ENCODE measurements at places on chromosomes 3 and 15.

GRCh38 chr3:18559331-18559842 lies 134.2 kb upstream of the SATB1 start:
- DNase-seq: peak; percentile 0

DNA sequence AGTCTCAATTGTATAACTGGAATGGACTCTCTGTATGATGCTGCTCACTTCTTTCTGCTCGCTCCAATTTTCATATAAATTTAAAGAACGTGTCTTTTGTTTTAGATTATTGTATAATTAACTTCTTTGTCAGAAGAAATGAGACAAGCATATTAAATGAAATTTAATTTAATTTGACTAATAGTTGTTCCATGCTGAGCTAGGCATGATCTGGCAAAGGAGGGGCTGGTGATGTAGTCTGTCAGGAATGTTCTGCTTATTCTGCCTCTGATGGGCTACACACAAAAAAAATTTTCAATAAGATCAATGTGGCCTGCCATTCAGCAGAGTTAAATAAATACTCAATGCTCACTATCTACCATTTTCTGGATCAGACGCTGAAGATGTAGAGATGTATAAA lies 208.4 kb upstream of the CD96 start:
- DNase-seq: peak; percentile 22

DNA sequence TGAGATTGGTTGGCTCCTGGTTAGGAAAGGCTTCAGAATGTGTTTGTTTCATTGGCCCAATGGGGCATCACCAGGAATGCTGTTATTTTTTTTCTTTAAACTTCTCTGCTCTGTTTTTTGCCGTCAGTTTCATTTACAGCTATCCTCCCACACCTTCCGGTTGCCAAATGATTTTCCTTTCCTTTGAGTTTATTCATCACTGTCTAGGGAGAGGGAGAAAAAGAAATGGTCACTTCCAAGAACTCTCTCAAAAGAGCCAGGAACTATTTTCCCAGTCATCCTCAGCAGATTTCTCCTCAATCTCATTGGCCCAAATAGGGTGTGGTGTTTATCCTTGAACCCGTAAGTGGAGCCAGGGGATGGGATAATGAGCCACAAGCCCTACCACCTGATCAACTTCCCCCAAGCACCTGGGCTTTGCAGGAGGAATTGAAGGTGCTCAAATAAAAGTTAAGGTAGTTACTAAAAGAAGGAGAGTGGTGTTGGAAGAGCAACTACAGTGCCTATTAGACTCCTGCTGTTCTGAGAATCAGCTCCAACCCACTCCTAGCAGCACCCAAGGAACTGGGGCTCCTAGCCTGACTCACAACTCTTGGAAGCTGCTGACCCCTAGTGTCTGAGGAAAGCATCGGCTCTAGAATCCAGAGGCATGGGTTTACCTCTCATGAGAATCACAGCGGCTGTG lies 183.8 kb upstream of the IL12A start:
- peak; percentile 82 for DNase-seq

GRCh38 chr3:168029705-168030104 lies 66.0 kb downstream of the GOLIM4 start:
- DNase-seq: no peak

- DNase-seq: peak; percentile 59
These were observed 257.6 kb upstream of the STT3B start for GRCh38 chr3:31275038-31275572.

DNA sequence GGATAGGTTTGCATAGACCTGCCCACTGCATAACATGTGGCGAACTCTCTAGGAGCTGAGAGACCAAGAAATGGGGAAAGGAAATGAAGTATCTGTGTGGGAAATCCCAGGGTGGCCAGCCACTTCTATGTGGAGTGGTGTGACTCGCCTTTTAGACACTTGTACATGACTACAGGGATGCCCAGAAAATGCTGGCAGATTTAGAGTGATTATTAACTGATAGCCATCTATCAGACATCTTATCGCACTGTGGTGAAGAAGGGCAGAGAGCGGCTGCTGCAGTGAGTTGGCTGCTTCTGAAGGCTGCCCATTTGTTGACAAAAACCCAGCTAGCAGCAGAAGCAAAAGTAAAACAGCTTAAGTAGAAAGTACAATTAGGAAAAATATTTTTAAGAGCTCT lies 18.1 kb upstream of the STAC start:
- no peak for DNase-seq

- DNase-seq: no peak
These were observed 146.8 kb downstream of the ROBO2 start for GRCh38 chr3:77186728-77187127.

GRCh38 chr3:123008840-123009239 lies 18.7 kb downstream of the SEMA5B start:
- DNase-seq: no peak

DNA sequence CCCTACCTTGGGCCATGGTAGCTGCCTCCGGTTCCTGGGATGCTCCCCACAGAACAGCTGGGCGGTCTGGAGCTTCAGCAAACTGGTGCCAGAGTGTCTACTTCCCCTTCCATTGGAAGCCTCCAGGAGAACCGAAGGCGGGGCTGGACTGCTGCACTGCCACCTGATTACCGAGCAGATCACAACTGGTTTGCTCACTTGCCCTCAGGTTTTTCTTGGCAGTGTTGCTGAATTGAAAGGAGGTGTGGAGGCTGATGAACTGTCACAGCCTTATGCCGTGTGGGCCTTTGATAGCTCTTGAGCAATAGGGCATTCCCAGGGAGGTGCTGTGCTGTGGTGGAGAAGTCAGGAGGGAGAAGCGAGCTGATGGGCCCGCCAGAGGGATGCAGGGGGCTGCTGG lies at the start of gene TGM5:
TSS of gene TGM5 (minus strand) at position 95 of the 400 bp plus-strand sequence. CDS start at position 16, 79 bp downstream.
- no peak for DNase-seq

- DNase-seq: peak; percentile 32
These were observed 196.0 kb upstream of the TOPAZ1 start for GRCh38 chr3:44045476-44046275.

DNA sequence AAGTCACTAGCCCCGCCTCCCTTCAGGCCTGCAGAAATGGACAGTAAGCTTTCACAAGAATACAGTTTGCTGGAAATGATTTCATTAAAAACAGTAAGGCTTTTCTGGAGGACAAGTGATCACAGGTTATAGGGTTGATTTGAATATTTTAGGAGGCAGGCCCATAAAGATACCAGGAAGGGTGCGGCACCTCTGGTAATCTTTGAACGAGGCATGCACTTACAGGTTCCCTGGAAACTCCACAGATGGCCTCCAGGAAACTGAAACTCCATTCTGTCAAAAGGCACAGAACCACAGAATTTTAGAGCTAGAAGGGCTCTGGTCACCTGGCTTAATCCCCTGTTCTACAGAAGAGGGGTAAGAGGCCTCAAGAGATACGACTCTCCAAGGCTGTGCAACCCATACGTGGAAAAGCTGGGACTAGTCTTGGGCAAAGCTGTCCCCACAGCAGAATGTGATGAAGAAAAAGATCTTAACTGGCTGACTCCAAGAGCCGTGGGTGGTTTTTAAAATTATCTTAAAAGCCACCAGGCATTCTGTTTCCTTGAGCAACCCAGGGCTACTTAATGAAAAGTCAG lies 1.2 kb downstream of the STARD5 start:
- no peak for DNase-seq

- no peak for DNase-seq
These were observed 196.3 kb downstream of the DTWD1 start for GRCh38 chr15:49817100-49817499.

DNA sequence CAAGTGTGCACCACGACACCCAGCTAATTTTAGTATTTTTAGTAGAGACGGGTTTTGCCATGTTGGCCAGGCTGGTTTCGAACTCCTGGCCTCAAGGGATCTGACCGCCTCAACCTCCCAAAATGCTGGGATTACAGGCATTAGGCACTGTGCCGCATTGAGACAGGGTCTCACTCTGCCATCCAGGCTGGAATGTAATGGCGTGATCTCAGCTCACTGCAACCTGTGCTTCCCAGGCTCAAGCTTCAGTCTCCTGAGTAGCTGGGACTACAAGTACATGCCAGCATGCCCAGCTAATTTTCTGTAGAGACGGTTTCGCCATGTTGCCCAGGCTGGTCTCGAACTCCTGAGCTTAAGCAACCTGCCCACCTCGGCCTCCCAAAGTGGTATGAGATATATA lies 51.6 kb downstream of the ACAD9 start:
- DNase-seq: no peak

GRCh38 chr3:126022741-126023359 lies 53.9 kb downstream of the ROPN1B start:
- no peak for DNase-seq

- no peak for DNase-seq
These were observed 41.6 kb upstream of the STRIT1 start for GRCh38 chr3:155334914-155335723.

- DNase-seq: no peak
These were observed 27.0 kb upstream of the TFG start for GRCh38 chr3:100682056-100682853.

GRCh38 chr15:100753503-100753902 lies 126.1 kb upstream of the ALDH1A3 start:
- DNase-seq: no peak

GRCh38 chr3:123861081-123861836 lies 22.9 kb downstream of the MYLK start:
- no peak for DNase-seq

GRCh38 chr3:189944285-189945145 lies 176.2 kb downstream of the P3H2 start:
- DNase-seq: no peak

DNA sequence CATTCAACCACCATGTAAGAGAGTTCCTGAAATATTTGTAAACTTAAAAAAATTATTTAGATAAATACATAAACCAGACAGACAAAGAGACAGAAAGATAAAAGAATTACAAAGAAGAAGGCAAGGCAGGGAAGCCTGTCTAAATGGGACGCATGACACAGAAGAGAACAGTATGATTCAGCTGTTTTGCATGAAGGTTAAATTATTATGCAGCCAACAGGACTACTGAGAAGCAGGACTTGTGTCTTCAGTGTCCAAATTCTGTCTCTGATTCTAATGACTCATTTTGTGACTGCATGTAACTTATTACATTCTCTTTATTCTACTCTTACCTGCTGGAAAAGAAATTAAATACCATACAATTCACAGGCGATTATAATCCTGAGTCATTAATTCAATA lies 340.4 kb upstream of the KCNMB2 start:
- DNase-seq: peak; percentile 71

GRCh38 chr3:134075568-134075825 lies 45.8 kb upstream of the SLCO2A1 start:
- no peak for DNase-seq

GRCh38 chr3:24505691-24506550 lies 11.3 kb upstream of the THRB start:
- no peak for DNase-seq

- no peak for DNase-seq
These were observed 466.6 kb downstream of the RAP2B start for GRCh38 chr3:153628591-153628990.

DNA sequence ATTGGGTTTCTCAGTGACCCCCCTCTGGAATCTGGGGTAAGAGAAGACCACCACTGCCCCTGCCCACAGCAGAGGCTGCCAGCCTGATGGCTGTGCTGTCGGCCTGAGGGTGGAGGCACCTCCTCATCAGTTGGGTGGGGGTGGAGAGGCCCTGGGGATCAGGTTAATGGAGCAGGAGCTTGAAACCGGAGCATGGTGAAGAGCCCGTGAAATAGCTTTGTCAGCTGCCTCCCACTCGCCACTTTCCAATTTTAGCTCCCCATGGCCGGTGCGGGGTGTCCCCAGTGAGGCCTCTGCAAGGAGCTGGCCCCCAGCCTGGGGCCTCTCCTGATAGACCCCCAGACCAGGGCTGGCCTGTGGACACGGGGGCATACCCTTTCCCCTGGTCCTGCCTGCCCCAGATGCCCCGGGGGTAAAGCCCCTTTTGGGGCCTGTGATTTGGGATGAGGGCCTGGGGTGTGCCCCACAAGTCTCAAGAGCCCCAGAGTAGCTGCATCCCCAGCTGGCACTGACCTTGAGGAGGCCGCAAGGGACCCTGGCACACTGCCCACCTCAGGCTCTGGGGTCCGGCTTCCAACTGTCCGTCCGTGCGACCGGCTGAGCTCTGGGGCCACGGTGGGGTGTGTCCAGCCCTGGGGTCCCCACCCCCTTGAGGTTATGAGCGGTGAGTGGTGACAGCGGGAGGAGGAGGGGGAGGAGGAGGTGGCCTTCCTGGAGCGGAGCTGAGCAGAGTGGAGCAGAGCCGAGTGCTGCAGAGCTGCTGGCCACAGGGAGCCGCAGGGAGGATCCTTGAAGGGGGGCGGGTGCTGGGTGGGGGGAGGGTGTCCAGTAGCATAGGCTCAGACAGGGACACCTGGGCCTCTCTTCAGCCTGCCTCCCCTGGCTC lies at the start of gene HHATL:
TSS of gene HHATL (minus strand) at position 733 of the 886 bp plus-strand sequence. CDS start 1,972 bp downstream, outside the sequence.
- DNase-seq: no peak

GRCh38 chr15:73237910-73238309 lies 130.8 kb downstream of the HCN4 start:
- no peak for DNase-seq

DNA sequence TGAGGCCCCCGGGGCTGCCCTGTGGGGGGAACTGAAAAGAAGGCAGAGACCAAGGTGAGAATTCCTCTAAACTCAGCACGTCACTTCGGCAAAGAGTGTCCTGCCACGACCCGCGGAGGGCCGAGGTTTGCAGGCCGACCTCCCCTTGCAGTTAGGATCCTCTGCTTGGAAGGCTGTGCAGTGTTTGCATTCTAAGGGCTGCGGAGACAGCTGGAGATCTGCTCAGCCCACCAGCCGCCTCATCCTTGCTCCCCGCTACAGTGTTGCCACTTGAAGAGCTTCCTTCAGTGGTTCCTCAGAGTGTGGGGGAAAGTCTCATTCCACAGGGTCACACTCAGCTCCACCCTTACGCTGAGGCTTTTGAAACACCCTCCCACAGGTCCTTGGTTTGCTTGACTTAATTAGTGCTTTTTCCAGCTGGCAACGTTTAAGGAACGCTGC lies 10.8 kb downstream of the SLC51A start:
- DNase-seq: no peak

DNA sequence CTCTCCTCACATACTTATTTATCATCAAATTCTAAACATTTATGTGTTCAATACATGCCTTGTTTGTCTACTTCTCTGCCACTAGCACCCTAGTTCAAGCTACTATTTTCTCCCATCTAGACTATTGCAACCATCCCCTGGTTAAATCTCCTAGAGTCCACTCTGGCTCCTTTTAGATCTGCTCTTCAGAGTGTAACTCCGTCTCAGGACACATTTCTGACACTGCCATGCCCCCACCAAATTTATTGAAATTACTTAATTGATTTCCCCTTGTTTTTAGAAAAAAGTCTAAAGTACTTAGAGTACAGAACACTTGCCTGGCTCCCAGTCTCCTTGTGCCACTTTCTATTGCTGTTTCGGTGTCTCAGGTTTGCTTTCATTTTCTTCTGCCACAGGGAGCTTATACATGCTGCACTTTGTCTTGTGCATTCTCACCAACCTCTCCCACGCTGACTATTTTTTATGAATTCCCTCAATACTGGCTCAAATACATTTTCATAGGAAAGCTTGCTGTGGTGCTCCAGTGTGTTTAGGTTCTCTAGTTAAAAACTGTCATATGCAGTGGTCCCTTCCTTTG lies 792.3 kb downstream of the DIPK2A start:
- DNase-seq: no peak

DNA sequence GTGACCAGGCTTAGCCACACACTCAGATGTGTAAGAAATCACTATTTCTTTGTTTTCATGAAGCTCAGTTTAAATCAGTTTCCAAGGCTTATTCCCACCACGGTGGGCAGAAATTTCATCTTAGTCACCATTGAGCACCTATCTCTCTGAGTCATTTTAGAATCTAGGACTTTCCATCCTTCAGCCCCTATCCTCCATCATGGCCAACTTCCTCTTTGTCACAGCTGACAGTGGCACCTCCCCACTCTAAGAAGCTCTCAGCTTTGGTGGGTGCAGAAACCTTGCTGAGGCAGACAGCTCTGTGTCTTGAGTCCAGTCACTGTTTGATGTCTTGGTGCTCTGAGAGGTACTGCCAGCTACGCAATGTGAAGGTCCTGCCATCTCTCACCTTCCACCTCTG lies 32.9 kb downstream of the SNTN start:
- DNase-seq: no peak

Measured in HFFc6 (cell line).